ENCODE measurements at places on chromosomes 4 and X.

- DNase-seq: no peak
Observed at GRCh38 chrX:2348211-2348610, 152.6 kb downstream of the DHRSX start.

DNA sequence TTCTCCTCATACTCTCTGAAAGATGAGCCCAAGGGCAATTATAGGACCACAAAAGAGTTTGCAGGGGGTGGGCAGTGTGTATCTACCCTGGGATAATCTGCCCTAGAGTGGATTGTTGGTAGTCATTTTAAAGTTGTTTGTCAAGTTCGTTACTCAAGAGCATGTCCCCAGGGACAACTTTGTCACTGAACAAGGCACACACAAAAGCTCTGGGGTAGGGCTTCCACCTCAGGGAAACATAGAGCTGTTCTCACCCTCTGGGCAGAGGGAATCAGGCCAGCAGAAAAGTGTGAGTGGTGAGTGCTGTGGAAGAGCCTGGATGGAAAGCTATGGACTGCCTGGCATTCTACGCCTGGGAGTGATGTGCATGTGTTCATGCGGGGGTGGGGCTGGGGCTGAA lies 23.3 kb upstream of the LEF1 start:
- no peak for DNase-seq

DNA sequence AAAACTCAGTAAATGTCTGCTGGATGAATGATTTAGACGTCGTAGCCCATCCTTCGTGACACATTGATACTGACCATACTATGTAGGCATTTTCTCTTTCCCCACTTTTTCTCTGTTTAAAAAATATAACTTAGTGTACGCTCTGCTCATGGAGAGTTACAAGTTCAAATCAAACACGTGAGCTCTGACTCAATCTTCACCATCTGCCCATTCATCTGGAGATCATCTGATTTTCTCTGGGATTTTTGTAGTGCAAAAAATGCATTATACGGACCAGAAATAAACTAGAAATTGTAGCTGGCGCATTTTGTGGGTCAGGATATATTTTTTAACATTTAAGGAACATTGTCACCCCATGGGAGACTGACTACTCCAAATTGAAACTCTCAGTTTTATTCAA lies 124.7 kb upstream of the FAM9B start:
- DNase-seq: no peak

- no peak for DNase-seq
Observed at GRCh38 chr4:169988252-169988651, 37.9 kb downstream of the MFAP3L start.

- DNase-seq: no peak
Observed at GRCh38 chr4:14196131-14196530, 568.6 kb upstream of the BOD1L1 start.

- DNase-seq: no peak
Observed at GRCh38 chrX:136692271-136692670, 44.3 kb downstream of the CD40LG start.

- no peak for DNase-seq
Observed at GRCh38 chr4:26126994-26127393, 193.8 kb upstream of the RBPJ start.

GRCh38 chrX:110684653-110685052 lies 111.0 kb downstream of the CHRDL1 start:
- DNase-seq: no peak

DNA sequence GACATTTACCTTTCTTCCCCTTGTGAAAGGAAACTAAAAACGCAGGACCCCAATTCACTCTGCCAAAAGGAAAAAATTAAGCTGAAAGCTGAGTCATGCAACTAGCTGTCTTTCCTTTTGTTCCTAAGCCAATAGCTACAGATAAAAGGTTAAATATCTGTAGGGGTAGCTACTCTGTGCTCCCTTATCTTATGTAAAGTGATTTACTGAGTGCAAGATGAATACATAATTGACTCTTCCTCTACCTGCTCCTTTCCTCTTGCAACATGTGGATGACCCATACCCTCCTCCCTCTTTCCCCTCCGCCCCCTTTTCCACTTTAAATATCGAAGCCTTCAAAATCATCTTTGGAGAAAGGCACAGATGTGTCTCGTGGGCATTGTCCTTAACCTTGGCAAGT lies 68.0 kb upstream of the ZNF157 start:
- no peak for DNase-seq
